Caki2 (cell line): ENCODE measurements at places on chromosomes 2 and 18. TPM values are rescaled to one million over a fixed set of nuclear protein-coding genes. Genes with fewer than 3 reads are reported as not detected.

- DNase-seq, result no peak
These were observed 64.1 kb downstream of the POLE4 start for GRCh38 chr2:75022516-75022915.

- peak; percentile 3 for DNase-seq
These were observed 254.7 kb downstream of the VAPA start for GRCh38 chr18:10168477-10168876.

DNA sequence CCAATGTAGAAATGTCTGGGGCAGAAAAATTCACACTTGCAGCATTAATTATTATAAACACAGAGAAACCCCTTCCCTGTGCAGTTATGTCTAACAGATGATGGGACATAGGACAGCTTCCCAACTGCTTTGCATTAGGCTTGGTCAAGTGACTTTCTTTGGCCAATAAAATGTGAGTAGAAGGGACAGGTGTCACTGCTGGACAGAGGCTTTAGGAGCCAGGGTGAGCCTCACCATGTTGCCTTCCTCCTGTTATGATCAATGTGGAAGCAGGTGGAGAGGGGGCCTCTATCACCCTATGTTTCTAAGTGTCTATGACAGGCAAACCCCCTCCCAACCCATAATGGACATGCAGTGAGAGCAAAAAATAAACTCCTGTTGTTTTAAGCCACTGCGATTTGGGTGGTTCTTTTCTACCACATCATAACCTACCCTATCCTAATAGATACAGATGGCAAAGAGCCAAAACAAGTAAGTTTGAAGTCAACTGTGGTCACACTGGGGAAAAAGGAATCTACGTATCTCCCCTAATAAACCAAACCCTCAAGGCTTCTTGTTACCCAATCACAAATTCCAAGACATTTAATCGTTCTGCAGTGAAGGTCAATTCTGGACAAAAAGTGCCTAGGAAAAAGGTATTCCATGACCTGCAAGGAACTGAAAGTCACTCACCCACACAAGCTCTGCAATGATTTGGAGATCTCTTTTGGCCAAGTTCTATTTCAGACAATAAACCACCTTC, 28.6 kb upstream of the POU3F3 start:
- peak; percentile 74 for DNase-seq

DNA sequence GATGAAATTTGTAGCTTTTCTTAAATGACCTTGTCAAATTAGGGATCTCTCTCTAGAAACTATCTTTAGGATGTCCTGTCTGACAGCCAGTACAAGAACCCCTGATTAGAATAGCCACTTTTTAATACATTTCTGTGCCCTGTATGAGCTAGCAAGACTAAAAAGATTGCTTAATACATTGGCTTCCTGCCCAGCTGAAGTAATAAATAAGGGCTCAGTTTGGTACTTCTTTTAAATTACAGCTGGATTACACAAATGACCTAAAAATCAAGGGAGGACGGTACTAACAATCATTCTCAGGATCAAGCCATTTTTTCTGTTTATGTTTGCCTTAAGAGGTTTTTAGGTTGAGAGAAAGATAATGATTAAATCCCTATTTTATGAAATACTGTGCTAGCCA, 11.6 kb upstream of the OLA1 start:
- no peak for DNase-seq

- no peak for DNase-seq
These were observed 94.3 kb downstream of the TNS1 start for GRCh38 chr2:217908544-217908943.

GRCh38 chr18:43442131-43442530, 164.8 kb upstream of the SYT4 start:
- no peak for DNase-seq

- DNase-seq, result no peak
These were observed 102.3 kb upstream of the NEUROD1 start for GRCh38 chr2:181782660-181783059.

- DNase-seq, result peak; percentile 36
These were observed 62.2 kb upstream of the PMAIP1 start for GRCh38 chr18:59837586-59837985.

- no peak for DNase-seq
These were observed 22.1 kb downstream of the STARD7 start for GRCh38 chr2:96186562-96186961.

GRCh38 chr18:79794846-79795245, 2.9 kb upstream of the KCNG2 start:
- no peak for DNase-seq

- DNase-seq, result peak; percentile 27
These were observed 21.1 kb downstream of the PER2 start for GRCh38 chr2:238267341-238267710.

GRCh38 chr18:60123031-60123430, 223.2 kb downstream of the PMAIP1 start:
- no peak for DNase-seq

DNA sequence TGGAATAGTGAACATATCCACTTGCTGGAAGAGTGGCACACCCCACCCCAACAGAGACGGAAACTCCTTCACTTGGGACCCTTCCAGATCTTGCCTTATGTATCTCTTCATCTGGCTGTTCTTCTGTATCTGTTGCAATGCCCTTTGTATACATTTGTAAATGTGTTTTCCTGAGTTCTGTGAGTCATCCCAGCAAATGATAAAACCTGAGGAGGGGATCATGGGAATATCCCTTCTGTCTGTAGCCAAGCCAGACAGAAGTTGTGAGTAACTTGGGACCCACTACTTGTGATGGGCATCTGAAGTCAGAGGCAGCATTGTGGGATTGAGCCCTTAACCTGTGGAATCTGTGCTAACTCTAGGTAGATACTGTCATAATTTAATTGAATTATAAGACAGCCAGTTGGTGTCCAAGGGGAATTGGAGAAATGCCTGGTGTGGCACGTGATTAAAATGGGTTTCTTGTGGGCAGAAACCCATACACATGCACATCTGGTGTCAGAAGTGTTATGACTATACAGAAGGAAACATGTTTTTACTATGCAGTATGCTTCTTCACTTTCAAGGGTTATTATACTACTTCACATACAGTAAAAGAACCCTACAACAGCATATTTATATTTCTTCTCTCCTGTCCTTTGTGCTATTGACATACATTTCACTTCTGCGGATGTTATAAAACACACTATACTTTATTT, 32.3 kb upstream of the TMEM247 start:
- DNase-seq, result no peak

DSG1 gene
- not detected in 2 replicates for total RNA-seq

MMADHC gene
- total RNA-seq, result 195 and 239 TPM in 2 replicates

SERPINB2 gene
- not detected in 2 replicates for total RNA-seq
